GM12865 (cell line): ENCODE measurements at places on chromosomes 1 and 21.

GRCh38 chr1:50271968-50272578 lies 151.2 kb downstream of the DMRTA2 start:
- DNase-seq: peak; percentile 40

DNA sequence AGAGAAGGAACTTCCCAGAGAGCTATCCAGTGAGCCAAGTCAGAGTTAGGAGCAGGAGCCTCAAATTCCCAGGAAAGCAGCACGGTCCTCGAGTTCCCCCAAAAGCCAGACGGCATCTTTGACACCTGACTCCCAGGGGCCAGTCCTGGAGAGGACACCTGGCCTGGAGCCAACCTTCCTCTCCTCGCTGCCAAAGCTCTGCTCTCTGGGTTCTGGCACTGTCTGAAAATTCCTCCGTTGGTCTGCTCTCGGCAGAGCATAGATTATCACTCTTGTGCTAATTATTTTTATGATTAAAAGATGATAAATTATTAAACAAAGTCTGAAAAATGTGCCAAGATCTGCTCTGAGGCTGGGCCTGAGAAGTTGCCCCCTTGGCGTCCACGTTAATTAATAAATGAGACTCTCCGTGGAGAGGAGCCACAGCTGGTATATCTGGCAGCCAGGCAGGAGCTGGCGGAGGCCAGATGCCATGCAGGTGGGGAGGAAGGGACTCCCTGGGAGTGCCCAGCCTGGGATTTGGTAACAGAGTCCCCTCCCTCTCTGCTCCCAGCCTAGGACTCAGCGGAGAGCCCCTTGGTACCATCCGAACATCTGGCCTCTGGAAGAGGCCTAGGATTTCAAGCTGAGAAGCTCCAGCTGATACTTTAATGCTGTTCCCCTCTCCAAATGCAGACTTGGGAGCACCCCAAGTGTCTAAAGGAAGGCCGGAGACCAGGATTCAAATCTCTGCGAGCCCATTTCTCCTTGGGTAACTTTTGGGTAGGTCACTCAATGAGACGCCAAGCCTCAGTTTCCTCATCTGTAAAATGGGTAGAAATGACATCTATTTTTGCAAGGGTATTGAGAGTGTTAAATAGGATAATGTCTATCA lies 163.7 kb upstream of the POU3F1 start:
- DNase-seq: no peak

DNA sequence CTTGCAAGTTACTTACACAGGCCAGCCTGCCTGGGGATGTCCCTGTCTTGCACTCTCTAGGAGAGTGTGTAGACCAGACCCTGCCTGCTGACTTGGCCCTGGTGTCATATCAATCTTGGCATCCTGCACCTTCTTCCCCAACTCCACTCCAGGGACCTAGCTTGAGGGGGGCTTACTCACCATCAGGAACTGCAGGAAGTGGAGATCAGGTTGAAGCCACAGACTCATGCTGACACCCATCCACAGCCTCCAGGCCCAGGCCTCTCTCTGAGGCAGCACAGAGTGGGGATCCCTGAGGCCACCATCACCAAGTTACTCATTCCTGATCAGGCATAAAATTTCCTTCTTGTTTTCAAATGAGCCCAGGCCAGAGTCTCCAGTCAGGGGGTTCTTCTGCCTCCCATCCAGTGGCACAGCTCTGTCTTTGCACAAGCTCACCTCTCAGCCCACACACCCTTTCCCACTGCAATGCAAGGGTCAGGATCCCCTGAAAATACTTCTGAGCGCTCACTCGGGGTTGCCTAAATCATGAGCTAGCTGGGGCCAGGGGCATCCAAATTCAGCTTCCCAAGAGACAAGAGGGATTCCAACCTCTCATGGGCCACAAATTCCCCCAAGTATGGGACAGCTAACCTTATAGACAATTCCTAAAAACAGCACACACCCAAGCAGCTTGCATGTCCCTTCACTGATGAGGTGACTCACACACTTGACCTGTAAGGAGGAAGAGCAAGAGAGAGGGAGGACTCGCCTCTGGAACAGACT lies 33.5 kb downstream of the CSMD2 start:
- DNase-seq: no peak

DNA sequence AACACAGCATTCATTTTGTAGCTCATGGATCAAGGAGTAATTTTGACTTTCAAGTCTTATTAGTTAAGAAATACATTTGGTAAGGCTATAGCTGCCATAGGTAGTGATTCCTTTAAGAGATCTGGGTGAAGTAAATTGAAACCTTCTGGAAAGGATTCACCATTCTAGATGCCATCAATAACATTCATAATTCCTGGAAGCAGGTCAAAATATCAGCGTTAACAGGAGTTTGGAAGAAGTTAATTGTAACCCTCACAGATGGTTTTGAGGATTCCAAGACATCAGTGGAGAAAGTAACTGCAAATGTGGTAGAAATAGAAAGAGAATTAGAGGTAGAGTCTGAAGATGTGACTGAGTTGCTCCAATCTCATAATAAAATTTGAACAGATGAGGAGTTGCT lies 216.6 kb downstream of the GREM2 start:
- no peak for DNase-seq

DNA sequence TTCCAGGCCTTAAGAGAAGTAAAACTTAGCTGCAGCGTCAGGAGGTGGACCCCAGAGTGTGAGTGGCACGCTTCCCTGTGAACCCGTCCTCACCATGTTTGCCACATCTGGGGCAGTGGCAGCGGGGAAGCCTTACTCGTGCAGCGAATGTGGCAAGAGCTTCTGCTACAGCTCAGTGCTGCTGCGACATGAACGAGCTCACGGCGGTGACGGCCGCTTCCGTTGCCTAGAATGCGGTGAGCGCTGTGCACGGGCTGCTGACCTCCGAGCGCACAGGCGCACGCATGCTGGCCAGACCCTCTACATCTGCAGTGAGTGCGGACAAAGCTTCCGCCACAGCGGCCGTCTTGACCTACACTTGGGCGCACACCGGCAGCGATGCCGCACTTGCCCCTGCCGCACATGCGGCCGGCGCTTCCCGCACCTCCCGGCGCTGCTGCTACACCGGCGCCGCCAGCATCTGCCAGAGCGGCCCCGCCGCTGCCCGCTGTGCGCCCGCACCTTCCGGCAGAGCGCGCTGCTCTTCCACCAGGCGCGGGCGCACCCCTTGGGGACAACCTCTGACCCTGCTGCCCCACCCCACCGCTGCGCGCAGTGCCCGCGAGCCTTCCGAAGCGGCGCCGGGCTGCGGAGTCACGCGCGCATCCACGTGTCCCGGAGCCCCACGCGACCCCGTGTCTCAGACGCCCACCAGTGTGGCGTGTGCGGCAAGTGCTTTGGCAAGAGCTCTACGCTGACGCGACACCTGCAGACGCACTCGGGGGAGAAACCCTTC lies 9.3 kb downstream of the ZNF672 start:
- no peak for DNase-seq

DNA sequence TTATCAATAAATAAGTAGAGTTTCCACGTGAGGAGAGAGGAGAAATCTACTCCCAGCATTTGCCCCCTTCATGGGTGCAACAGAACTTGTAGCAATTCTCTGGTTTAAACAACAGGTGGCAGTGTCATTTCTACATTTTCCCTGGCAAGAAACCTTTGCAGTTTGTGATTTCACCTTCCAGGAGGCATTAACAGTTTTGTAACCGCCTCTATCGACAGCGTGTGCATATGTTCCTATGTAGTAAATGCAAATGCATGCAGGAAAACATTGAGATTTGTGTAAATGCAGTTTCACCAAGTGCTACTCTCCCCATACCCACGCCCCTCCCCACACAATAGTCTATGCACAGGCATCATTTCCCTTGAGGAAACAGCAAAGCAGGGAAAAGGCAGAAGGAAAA lies 494.7 kb downstream of the SMYD3 start:
- DNase-seq: peak; percentile 56

- DNase-seq: no peak
These were observed 75.4 kb downstream of the AHCTF1 start for GRCh38 chr1:246856371-246856770.

- DNase-seq: no peak
These were observed 31.0 kb downstream of the ZNF496 start for GRCh38 chr1:247300491-247301175.

DNA sequence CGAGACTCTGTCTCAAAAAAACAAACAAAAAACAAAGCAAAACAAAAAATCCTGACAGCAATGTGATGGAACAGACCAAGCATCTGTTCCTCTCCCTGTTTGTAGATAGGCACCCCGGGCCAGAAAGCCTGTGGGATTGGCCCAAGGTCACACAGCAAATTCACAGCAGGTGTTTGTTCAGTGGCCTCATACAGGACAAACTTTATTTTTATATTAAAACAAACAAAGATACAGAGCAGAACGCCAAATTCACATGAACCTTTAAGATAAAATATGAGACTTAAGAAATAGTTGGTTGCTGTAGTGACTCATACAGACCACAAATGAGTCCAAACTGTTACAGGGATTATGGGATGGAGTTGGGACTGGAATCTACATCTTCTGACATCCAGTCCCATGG lies 2.3 kb upstream of the CELA2A start:
- DNase-seq: no peak

DNA sequence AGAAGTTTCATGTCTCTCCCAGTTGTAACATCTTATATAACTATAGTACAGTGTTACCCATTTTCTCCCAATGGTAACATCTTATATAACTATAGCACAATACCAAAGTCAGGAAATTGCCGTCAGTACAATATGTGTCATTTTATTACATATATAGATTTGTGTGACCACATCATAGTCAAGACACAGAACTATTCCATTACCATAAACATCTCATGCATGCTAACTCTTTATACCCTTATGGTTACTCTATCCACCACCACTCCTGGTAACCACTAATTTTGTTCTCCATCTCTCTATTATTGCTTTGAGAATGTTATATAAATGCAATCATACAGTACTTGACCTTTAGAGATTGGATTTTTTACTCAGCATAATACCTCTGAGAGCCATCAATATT lies 120.7 kb downstream of the BACH1 start:
- no peak for DNase-seq

GRCh38 chr1:161051219-161051618 lies 5.4 kb upstream of the USF1 start:
- DNase-seq: no peak

DNA sequence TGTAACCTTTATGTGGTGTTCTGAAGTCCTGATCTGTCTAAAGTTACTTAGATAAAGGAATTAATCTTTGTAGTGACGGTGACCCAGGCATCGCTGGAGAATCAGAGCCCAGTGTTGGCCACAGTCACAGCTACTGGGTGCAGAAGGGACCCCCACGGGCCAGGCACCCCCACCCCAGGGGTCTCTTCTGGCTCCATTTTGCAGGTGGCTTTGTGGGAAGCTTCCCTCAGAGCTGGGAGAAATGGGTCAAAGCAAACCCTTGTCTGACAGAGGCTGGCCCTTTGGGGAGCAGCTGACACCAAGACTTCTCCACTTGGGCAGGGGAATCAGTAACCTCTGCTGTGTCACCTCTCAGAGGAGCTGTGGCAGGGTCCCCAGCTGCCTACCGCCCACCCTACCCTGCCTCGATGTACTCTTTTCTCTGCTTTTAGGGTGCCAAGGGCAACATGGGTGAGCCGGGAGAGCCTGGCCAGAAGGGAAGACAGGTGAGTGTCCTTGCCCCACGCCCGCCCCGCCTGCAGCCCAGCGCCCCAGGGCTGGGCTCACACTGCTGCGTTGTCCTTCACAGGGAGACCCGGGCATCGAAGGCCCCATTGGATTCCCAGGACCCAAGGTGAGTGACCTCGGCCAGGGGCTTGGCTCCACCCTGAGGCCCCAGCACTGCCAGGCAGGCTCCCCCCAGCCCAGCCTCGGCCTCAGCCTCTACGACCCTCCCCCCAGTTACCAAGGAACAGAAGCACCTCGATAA lies 17.7 kb downstream of the COL6A2 start:
- DNase-seq: no peak

DNA sequence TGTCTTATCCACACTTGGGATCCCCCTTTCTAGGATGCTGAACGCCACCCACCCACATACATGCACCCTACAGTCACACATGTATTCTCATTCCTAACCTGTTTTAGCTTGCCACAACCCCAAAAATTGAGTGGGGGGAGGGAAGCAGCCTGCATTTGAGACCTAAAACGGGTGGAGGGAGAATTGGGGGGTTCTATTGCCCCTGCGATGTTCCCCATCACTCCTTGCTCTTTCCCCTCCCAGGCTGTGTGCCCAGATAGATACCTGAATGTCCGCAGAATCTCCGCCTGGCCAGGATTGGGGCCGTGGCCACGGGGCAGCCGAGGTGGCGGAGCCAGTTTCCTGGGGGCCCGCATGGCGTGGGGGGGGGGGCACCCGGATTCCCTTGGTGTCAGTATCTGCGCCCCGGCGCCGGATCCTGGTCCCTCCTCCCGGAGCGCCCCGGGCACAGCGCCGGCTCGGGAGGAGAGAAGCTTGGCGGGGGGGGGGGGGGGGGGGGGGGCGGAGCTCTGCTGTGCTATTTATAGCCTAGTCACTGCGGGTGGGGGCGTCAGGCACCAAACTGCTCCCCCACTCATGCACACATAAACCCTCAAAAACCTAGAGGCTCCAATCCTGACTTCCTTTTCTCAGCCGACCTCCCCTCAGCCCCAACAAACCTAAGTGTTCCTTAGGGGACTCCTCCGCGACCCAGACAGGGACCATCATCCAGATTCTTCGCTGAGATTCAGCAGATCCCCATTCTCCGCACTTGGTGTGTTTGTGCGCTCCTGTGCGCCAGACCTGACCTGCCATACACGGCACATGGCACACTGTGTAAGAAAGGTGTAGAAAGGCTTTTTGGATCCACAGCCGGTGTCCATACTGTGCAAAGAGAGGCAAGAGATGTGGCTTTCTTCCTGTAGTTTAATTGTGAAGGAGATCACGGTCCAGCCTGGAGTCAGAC lies 1.9 kb downstream of the ANKRD34A start:
- DNase-seq: no peak

DNA sequence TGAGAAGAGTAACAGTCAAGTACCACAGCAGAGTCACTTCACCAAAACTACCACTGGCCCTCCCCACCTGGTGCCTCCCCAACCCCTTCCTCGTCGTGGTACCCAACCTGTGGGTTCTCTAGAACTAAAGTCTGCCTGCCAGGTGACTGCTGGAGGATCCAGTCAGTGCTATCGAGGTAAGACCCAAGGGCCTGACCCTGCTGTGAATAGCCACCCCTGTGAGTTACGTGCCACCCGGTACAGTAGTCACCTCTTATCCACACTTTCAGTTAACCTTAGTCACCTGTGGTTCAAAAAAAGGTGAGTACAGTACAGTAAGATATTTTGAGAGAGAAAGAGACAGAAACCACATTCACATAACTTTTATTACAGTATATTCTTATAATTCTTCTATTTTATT lies 16.5 kb downstream of the TTF2 start:
- DNase-seq: no peak

DNA sequence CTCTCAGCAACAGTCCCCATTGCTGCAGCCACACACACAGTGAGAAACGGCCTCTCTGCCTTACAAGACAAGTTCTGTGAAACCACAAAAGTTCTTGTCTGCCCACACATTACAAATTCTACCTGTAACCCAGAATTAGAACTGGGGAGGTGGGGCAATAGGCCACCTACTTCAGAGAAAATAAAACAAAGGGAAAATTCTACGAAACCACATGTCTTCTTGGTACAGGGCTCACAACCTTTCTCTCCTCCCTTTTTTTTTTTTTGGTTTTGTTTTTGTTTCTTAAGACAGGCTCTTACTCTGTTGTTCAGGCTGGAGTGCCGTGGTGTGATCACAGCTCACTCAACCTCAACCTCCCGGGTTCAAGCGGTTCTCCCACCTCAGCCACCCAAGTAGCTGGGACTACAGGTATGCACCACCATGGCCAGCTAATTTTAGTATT lies 30.2 kb downstream of the LPAR3 start:
- peak; percentile 84 for DNase-seq

- no peak for DNase-seq
These were observed 37.3 kb upstream of the F3 start for GRCh38 chr1:94578856-94579255.

- no peak for DNase-seq
These were observed 205.0 kb downstream of the HMCN1 start for GRCh38 chr1:185939142-185939541.

- DNase-seq: no peak
These were observed 124.7 kb upstream of the ETV3 start for GRCh38 chr1:157262891-157263290.
